Body of pancreas (tissue), 4 donors: ENCODE measurements at places on chromosomes 16 and 17. TPM values are rescaled to one million over a fixed set of nuclear protein-coding genes. Genes with fewer than 3 reads are reported as not detected.

GRCh38 chr17:50039058-50039457, 16.9 kb upstream of the ITGA3 start:
- DNase-seq: no peak

GRCh38 chr16:69318177-69318910, 7.2 kb downstream of the VPS4A start:
- DNase-seq: peak; percentile 90

ADAD2 gene
- not detected for total RNA-seq

GRCh38 chr17:82064433-82065192, 991 bp downstream of the DUS1L start:
- no peak for DNase-seq

TEX14 gene
- not detected for total RNA-seq

- DNase-seq: no peak
These were observed 131.0 kb downstream of the MRTFB start for GRCh38 chr16:14202095-14202494.

DNA sequence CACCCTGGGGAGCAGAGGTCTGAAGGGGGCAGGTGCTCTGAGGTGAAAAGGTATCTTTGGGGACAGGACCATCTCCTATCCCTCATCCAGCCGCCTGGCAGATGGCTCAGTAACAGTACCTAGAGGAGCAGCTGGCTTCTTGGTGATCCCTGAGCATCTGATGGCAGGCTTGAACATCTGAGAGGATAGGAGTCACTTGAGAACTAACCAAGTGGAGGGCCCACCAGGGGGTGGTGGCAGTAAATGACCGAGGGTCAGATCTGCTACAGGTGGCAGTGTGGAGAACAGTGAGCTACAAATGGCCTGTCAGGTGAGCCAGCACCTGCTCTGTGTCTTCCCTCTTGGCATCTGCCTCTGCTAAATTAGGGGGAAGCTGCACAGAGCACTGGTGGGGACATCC, 13.8 kb downstream of the HROB start:
- DNase-seq: no peak

IGF2BP1 gene
- total RNA-seq: not detected

GRCh38 chr16:58197314-58198012, 443 bp downstream of the CSNK2A2 start:
- no peak for DNase-seq

DNA sequence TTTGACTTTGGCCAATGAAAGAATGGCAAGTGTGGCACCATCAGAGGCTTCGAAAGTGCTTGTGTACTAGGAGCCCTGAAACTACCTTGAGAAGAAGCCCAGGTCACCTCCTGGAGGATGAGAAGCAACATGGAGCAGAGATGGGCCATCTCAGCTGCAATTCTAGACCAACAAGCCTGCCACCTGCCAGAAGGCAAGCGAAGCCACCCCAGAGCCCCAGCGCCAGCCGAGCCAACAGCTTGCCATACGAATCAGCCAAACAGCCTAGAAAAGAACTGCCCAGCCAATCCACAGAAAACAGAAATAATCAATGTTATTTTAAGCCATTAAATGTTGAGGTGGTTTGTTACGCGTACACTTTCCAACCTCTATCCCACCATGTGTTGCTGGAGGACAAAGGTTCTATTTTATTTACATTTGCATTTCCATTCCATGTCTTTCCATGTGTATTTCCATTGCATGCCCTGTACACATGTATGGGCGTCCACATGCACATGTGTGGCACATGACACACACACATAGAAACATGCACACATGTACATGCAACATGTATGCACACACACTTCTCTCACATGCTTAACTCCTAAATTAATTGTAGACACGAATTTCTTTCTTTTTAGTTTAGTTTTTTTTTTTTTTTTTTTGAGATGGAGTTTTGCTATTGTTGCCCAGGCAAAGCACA, 144.3 kb upstream of the TNRC6C start:
- no peak for DNase-seq

DNA sequence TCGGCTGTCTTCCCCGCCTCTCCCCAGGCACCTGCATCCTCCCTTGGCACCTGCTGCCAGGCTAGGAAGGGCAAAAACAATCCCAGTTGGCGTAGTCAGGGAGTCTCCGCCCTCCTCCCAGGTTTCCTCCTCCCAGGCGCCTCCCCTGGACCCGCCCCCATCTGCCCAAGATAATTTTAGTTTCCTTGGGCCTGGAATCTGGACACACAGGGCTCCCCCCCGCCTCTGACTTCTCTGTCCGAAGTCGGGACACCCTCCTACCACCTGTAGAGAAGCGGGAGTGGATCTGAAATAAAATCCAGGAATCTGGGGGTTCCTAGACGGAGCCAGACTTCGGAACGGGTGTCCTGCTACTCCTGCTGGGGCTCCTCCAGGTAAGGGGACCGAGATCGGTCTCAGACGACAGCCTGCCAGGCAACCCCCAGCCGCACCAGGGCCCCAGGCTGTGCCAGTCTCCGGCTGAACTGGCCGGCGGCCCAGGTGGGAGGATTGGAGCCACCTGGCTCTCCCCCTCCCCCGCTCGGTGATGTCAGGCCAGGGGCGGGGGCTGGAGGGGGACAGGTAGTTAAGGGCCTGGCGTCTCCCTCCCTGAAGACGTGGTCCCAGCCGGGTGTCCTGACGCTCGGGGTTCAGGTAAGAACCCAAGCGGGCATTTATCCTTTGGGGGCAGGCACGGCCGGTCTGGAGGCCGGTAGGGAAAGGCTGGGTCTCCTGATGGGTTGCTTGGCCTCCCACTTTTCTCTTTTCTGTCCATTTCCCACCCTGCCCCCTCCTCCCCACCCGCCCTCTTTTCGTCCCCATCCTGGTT, at the start of gene GRB7:
Gene GRB7 (plus strand): TSS at position 179 of the 808 bp plus-strand sequence. CDS start 4,364 bp downstream, outside the sequence.
- peak; percentile 97 for DNase-seq

PSMD3 gene
- total RNA-seq: 40.2 TPM

ACSM3 gene
- total RNA-seq: 65.9 TPM

COPZ2 gene
- 7.0 TPM for total RNA-seq
